ENCODE measurements at places on chromosomes 3 and 15.

DNA sequence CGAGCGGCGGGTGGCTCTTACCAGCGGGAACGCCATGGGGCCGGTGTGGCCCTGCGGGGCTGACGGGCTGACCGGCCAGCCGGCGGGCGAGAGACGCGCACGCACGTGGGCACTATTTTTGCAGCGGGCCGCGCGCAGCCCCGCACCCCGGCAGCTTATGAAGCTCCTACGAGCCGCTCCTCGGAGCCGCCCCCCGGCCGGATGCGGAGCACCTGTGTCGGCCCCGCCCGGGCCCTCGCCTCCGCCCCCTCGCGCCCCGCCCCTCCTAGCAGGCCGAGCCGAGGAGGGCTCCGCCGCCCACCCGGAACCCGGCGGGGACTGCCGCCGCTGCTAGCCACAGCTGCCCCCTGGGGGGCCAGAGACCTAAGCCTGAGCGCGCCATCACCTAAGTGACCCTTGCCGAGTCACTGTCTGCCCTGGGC, 683 bp upstream of the CPEB1 start:
- DNase-seq = peak; percentile 60

DNA sequence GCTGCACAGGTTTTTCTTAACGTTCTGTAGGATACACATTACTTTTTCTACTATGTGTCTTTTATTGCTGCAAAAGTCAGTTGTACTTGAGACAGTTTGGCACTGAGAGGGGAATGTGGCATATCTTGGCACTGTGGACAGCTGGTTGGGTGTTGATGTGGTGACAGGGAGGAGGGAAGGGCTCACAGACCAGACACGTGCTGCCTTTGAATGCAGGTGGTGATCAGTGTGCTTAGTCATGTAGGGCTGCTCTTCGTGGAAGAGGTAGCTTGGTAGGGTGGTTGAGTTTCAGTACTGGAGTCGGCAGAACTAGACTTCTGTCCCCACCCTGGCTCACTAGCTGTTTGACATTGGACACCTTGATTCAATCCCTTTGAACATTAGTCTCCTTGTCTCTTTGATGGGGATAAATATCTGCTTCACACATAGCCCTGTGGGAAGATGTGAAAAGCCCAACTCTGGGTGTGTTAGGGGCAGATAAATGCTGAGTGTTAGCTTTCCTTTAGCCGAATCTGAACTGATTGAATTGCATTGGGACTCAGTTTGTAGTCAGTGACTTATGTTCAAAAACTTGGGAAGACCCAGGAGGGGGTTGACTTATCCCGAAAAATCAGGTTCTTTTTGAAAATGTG, 108.4 kb downstream of the PTPRG start:
- no peak for DNase-seq

- no peak for DNase-seq
Observed at GRCh38 chr15:64942356-64942755, 30.7 kb downstream of the ANKDD1A start.

DNA sequence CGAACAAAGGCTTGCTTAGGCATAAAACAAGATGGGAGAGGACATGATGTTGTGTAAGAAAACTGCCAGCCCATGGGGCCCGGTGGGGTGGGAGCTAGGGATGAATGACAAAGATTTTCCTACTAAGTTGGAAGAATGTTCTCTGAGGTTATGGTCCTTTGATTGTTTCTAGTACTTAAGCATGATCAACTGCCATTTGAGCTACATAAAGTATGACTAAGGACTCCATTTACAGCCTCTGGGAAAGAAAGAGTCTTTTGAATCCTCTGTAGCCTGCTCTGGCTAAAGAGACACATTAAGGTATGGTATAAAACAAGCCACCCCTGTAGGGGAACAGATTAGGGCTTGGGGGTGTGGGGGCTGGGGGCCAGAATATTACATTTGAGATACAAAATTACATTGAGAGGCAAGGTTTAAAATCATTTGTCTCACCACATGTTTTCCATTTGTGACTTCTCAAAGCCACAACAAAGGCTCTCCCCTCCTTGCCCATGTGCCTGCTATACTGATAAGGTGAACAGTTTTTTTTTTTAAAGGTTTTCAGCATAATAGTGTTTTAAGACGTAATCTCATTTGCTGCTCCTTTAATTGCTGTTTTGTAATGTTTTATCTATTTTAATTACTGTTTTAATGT, 323.4 kb downstream of the CHST2 start:
- peak; percentile 28 for DNase-seq

GRCh38 chr3:192419312-192419711, 308.0 kb downstream of the FGF12 start:
- no peak for DNase-seq

- no peak for DNase-seq
Observed at GRCh38 chr3:15512166-15512565, 9.3 kb downstream of the COLQ start.

DNA sequence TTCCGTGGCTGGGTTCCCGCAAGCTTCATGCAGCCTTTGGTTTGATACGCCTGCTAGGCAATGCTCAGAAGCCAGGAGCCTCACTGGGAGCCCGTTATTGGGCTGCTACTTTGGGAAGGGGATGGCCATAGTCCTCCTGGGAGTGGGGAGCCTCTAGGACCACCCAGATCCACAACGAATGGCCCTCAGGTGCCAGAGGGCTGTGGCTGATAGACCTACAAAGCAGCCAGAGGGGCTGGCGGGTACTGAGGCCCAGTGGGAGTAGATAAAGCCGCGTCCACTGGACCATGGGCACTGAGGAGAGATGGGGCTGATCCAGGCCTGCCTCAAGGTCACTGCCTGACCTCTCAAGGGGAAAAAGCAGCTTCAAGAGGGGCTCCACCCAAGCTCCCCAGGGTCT, 714 bp downstream of the GNAT1 start:
- DNase-seq = no peak

DNA sequence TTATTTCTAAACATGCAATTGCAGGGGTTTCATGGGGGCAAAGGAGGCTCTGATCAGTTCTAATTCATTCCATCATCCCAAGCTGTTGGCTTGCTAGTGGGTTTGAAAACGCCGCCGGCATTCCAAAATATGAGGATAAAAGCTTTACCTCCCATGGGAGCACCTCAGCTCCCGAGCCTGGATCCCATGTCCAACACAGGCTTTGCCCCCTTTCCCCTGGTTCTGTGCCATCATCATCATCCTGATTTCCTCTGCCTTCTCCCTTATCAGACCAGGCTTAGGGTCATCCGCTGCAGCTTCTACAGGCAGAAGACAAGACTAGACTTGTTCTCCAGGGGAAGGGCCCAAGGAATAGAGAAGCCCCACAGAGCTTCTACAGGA, 25.4 kb downstream of the SH3BP5 start:
- no peak for DNase-seq

DNA sequence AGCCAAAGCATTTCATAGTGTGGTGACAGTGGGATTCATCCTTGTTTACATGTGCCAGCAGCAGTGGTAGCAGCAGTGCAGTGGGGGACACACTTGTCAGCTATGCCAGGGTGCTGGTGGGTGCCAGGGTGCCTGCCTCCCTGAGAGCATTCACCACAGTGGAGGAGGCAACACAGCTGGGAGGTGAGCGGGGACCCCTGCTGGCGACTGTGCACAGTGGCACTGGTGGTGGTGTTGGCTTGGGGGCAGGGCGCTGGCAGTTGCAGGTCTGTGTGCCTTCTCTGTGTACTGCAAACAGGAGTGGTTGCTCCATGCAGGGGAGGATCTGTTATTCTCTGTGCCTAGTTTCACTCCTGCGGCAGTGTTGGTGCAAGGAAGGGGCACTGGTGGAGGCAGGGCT, 41.2 kb downstream of the CEP63 start:
- no peak for DNase-seq

Measured in naive thymus-derived CD8-positive, alpha-beta T cell (primary cell).